ENCODE measurements at places on chromosomes 12 and 14.

DNA sequence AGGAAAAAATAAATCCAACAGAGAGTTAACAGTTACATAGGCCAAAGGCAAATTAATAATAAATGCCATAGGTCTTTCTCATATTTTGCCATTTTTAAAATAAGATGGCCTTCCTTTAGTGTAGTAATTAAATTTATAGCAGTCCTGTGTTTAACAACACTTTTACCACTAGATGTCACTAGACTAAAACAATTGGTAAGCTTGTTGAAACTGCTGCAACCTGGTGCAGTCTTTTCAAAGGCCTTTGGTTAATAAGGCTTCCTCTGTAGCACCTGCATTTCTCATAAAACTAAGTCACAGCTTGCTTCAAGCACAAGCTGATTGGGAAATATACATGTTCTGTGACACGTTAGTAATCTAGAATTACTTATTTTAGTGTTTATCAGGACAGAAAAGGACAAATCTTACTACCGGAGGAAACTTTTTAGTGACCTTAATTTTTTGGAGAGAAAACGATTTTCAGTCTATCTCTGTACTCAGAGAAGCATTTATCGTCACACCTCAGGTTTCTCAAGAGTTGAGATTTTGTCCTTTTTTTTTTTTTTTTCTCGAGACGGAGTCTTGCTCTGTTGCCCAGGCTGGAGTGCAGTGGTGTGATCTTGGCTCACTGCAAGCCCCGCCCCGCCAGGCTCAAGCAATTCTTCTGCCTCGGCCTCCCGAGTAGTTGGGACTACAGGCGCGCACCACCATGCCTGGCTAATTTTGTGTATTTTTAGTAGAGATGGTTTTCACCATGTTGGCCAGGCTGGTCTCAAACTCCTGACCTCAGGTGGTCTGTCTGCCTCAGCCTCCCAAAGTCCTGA lies 20.0 kb downstream of the BORCS5 start:
- DNase-seq, result peak; percentile 67

DNA sequence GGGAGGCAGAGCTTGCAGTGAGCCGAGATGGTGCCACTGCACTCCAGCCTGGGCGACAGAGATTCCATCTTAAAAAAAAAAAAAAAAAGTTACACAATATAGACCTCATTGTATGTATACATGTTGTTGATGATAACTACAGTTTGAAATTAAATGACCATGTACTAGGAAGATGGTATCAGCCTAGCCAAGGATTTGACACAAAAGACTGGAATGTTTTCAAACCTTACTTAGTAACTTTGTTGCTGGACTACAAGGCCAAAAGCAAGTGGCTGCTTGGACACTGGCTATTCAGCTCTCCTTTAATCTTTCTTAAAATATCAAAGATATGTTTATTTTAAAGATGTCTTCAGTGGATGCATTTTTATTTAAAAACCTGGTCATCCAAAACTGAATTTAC lies 18.9 kb upstream of the NUDT4 start:
- DNase-seq, result no peak

DNA sequence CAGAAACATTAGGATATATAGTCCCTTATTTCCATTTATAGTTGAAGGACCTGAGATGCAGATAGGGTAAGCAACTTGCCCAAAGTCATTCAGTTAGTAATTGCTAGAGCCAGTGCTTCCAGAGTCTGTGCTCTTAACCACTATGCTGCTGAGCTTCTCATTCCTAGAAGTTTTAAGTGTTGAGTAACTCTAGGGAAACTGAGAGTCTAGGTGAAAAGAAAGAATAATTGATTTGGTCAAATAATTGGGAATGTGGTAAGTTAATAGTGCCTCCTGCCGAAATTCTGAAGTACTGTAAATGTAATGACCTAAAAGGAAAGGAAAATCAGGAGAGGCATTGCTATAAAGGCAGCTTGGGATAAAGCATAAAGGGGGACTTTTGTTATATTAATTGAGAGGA lies 14.1 kb downstream of the PYROXD1 start:
- DNase-seq, result no peak

DNA sequence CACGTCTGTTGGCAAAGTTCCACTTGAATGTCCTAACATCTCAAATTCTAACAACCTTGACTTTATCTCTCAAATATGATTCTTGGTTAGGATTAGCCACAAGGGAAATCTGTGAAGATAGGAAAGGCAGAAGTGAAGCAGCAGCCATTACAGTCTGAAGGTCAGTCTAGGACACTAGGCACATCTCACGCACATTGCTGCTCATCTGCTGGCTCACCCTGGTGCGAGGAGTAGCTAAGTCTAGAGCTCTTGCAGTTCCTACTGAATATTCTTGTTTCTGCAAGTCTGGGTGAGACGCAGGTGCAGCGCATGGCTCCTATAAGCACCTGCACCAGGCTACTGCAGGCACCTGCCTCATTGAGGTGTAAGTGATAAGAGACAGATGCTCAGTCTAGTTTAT lies 6.4 kb upstream of the SLC25A3 start:
- no peak for DNase-seq
